ENCODE measurements at places on chromosomes 16 and 17.

DNA sequence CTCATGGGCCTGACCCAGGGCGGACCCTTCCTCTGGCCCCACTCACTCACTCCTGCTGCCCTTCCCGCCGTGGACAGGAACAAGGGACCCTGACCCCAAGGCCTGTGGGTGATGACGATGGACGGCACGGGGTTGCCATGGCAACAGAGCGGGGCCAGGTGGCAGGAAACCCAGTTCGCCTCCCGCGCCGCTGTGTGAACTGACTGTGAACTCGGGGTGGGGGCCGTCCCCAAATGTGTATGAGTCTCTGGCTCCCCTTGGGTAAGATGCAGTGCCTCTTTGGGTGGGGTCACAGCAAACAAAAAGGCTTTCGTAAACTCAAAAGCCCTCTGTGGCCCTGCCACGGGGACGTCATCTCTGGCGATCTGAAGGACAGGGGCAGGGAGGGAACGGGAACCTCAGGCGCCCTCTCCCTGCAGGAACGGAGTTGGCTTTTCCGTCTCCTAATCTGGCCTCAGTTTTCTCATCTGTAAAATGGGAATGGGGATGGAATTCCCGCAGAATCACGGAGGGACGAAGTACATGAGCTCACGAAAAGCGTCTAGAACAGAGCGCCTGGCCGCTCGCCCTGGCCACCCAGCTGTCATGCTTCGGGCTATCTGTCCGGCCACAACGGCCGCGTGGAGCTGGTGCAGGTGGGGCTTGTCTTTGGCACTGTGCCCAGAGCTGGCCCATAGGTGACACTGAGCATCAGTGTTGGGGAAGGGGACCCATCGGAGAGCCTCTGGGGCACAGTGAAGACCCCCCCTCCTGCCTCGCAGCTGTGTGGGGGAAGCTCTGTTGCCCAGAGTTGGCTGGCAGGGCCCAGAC is 44.9 kb upstream of the PABPN1L start:
- no peak for DNase-seq

GRCh38 chr16:22726868-22727267 is 87.1 kb upstream of the HS3ST2 start:
- DNase-seq = no peak

- DNase-seq = no peak
Observed at GRCh38 chr16:51141106-51141505, 10.0 kb downstream of the SALL1 start.

GRCh38 chr16:22638393-22639206 is 127.9 kb downstream of the NPIPB5 start:
- no peak for DNase-seq
